ENCODE measurements at places on chromosomes 3 and 15.

DNA sequence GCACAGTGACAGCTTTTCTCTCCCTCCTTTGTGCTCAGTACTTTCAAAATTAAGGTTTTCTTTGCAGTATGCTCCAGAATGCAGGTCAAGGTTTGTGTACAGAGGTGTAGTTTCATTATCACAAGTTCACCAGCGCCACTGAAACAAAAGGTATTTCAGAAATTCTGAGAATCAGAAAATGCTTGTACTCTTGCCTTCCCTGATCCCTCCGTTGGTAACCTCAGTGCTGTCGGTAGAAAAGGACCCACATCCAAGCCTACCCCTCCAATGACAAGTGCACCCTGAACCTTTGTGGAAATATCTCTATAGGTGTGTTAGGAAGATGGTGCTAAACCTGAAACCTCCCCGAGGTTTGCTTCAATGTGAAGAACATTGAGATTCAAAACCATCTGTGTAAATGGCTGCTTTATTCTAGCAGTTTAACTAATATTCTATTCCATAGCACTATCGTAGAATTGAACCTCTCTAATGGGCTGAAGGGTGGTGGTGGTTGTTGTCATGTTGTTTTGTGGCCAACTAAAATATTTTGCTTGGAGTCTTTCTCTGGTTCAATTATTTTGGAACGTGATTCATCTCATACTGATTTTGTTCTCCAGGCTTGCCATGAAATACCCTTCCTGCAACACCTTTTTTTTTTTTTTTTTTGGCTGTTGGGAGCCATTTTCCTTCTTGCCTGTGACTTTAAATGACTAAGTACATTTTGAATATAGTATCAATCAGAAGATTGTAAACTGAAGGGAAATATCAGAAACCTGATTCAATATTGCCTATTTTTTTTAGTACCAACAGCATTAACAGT, 20.7 kb downstream of the ZBTB38 start:
- no peak for DNase-seq

DNA sequence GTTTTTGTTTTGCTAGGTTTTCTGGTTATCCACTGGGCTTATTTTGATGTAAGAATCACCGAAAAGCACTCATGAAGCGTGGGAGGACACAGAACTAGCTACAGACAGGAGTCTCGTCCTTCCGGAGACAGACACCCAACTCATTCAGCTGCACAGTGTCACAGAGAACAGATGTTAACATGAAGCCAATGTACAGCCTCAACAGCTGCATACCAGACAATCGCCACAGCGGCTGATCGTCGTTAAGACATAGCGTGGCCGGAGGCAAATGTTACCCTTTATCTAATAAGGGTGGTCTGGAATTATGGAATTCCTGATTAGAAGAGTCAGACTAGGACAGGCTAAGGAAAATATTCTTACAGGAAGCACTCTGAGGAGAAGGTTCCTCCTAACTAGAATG, 1.1 kb upstream of the PYGO1 start:
- peak; percentile 69 for DNase-seq

DNA sequence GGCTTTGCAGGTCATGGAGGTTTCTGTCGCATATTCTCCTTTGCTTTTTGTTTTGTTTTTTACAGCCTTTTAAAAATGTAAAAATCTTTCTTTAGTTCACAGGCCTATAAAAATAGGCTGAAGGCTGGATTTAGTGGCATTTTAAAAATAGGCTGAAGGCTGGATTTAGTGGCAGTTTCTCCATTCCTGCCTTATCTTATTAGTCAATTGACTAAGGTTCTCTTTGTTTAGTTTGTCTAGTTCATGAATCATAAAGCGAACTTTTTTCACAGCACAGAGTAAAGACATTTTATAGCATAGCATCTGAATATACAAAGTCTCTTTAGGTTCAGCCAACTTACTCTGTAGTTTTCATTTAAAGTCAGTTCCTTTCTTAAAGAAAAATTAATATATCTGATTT, 31.4 kb downstream of the AP4E1 start:
- no peak for DNase-seq

- DNase-seq, result no peak
Observed at GRCh38 chr15:88641959-88642452, 3.2 kb downstream of the ISG20 start.

- no peak for DNase-seq
Observed at GRCh38 chr15:57767481-57767880, 61.0 kb downstream of the POLR2M start.

GRCh38 chr3:49173116-49173791, 1.9 kb downstream of the KLHDC8B start:
- peak; percentile 85 for DNase-seq

DNA sequence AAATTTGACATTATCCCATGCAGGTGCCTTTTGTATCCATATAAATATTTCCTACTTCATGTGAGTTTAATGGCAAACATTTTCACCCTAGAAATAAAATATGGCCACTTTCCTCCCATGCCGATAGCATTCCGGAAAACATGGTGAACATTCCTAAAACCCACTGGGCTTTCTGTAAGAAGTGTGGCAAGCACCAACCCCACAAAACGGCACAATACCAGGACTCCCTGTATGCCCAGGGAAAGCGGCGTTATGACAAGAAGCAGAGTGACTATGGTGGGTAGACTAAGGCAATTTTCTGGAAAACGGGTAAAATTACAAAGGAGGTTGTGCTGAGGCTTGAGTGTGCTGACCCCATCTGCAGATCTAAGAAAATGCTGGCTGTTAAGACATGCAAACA, 7.6 kb downstream of the ANXA2 start:
- DNase-seq, result no peak

DNA sequence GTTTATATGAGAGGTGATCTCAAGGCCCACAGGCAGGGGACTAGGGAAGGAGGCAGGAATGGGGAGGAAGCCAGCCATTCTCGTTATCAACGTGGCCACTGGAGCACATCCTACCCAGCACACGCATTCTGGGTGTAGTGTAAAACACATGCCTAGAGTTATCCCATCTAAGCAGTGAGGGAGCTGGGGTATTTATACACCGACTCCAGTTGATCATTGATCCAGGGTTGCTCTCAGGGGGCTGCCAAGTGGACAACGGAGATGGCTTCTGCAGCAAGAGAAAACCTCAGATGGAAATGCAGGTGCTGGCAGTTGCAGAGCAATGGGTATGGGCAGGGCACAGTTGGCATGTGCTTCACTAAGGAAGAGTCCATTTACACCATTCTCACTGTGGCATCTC, 30.4 kb upstream of the SYNM start:
- no peak for DNase-seq

DNA sequence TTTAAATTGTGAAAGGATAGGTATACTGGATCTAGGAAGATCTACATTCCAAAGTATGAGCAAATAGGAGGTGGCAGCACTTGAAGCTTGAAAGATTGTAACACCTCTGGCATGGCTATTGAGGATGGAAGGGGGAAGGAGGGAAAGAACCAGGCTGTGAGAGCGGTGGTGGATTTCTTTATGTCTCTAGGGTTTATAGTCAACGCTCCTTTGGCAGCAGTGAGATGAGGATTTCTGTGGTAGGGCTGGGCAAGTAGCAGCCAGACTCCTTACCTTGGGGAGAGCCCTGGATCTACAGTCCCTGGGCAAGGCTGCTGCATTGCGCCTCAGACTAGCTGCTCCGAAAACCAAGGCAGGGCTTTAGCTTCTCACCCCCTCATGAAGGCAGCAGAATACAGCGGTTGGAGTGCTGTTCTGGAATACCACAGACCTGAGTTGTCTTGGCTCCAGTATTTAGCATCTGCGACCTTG, 53.2 kb downstream of the MEF2A start:
- DNase-seq, result no peak

- no peak for DNase-seq
Observed at GRCh38 chr3:126346466-126346865, 10.7 kb downstream of the KLF15 start.

DNA sequence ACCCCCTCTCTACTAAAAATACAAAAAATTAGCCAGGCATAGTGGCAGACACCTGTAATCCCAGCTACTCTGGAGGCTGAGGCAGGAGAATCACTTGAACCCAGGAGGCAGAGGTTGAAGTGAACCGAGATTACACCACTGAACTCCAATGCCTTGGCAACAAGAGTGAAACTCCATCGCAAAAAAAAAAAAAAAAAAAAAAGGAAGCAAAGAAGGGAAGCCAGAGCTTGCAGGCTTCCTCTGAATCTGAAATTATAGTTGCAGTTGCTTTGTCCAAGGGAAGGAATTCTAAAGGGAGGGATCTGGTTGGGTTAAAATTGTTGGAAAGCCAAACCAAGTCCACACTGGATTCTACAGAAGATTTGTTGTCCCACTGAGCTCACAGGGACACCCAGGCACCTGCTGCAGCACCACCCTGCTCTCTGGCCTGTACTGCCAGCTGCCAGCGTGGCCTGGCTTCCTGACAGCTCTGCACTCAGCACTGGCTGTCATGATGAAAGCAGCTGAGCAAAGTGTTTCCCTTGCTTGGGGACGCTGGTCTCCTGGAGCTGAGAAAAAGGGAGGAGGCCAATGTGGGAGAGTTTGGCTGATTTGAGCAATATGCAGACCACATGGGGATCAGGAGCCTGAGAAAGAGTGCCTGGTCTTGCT, 88.8 kb upstream of the HES1 start:
- DNase-seq, result no peak

DNA sequence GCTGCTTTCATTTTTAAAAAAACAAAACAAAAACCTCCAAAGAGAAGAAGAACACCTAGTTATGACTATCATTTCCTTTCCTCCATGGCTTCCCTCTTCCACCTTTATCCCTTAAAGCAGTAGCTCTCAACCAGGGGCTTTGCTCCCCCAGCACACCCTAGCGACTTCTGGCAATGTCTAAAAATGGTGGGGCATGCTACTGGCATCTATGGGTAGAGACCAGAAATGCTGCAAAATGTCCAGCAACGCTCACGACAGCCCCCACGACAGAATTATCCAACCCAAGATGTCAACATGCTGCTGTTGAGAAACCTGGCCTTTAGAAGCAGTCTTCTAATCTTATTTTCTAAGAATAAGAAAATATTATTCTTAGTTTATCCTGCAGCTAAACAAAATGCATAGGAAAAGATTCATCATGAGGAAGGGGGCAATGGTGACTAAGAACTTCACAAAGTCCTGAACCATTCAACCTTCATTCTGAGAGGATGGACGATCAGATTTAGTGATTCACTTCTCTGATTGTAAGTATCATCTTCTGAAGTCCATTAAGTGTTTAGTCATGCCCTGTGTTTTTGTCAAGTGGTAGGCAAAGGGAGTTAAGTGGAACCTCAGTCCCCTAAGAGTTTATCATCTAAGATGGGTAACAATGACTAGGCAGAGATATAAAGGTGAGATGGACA, 81.7 kb downstream of the CCNL1 start:
- no peak for DNase-seq

DNA sequence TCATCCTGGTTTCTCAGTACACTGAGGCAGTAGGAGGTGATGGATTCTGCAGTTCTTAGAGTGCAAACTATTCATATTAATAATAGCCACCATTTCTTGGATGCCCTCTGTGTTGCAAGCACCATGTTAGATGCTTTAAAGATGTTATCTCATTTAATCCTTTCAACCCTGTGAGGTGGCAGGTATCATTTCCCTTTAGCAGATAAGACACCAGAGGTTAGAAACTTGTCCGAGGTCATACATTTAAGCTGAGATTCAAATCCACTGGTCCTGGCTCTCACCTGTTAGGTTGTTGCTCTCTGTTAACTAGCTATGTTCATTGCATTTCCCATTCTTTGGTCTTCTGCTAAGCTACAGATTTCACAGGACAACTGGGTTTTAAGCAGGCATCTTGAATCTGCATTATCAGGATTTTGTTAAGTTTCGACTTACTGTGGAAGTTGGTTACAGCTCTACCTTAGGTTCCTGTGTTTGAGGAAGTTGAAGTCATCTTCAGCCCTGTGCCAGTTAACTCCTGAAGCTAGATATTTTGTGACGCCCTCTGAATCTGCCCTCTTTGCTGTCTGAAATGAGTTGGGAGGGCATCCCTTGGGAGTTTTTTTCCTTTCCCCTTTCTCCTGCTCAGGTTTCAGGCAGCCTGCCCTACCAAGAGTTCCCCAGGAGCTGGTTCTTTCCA, 6.4 kb downstream of the PDE8A start:
- no peak for DNase-seq

DNA sequence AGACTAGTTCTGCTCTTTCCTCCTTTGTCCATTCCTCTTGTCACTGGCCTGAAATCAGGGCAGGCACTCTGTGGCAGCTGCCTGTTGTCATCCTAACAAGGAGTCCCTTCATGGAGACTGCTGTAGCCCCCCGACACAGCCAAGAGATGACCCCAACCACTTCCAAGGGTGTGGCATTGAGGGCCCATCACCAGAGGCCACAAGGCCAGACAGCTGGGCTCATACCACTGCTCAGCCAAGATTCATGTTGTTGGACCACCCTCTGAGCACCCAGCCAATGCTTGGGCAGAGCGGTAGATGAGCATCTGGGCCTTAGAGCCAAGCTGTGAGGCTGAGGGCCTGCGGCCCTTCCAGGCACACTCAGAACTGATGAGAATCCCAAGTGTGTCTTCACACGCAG, 85.4 kb downstream of the EPHB1 start:
- DNase-seq, result no peak

DNA sequence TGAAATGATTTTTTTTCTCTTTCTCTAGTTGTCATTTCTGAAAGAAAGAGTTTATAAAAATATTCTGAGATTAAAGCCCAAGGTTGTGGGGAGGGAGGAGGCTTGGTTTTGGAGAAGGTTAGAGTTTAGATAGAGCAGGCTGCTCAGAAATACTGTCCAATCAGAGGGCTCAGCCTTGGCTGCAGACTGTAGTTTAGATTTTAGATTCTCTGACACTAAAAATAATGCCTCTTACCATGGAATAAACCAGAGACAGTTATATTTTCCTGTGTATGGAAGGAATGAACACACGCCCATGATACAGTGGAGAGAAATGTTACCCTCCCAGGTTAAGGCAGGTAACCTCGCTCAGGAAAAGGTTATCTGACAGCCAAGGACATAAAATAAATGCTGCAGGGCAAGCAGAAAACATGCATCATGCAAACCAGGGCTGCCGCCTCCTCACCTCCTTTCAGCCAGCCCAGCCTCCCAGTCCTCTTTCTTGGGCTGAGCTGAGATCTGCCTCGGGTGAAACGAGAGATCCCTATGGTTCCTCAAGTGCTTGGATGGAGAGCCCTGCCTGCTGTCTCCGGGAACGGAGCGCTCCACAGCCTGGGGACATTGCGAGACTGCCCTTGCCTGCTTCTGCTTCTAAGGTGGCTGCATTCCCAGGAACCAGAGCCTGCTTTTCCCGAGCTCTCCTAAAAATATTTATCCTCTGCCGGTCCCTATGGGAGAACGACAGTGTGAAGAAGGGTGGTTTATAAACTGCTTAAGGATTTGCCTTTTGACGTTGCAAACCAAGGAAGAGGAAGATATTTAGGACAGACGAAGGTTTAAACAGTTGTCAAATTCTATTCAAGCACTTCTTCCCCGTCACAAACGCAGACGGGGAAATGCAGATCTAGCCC, 848 bp downstream of the NCEH1 start:
- peak; percentile 56 for DNase-seq

DNA sequence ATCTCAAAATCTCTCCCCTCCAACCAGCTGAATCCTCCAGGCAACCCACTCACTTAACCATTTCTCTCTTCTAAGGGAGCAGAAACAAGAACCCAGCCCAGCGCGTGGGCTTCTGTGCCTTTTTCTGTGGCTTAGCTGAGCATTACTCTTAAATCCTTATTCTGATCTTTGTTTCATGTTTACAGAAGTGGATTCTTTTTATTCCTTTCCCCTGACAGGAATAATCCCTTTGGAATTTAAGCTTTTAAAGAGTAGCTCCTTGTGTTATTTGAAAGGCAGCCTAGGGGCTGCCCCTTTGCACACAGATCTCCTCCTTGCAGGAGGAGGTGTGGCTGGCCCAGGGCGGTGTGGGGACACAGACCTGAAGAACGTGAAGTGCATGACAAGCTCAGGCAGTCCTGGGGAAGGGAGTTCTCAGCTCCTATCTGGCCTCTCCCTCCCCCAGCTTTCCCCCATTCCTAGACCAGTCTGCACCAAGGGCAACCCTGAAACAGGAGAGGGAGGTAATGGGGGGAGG, 77.1 kb upstream of the UBE2E1 start:
- DNase-seq, result no peak
